Lung microvascular endothelial cell (primary cell): ENCODE measurements at places on chromosomes 6 and 20. TPM values are rescaled to one million over a fixed set of nuclear protein-coding genes. Genes with fewer than 3 reads are reported as not detected.

The ADGB gene
- total RNA-seq: not detected in 2 replicates

- no peak for DNase-seq
These were observed 17.0 kb upstream of the CD109 start for GRCh38 chr6:73679009-73679408.

GRCh38 chr20:16378122-16378521 lies 195.1 kb downstream of the KIF16B start:
- DNase-seq: no peak

DNA sequence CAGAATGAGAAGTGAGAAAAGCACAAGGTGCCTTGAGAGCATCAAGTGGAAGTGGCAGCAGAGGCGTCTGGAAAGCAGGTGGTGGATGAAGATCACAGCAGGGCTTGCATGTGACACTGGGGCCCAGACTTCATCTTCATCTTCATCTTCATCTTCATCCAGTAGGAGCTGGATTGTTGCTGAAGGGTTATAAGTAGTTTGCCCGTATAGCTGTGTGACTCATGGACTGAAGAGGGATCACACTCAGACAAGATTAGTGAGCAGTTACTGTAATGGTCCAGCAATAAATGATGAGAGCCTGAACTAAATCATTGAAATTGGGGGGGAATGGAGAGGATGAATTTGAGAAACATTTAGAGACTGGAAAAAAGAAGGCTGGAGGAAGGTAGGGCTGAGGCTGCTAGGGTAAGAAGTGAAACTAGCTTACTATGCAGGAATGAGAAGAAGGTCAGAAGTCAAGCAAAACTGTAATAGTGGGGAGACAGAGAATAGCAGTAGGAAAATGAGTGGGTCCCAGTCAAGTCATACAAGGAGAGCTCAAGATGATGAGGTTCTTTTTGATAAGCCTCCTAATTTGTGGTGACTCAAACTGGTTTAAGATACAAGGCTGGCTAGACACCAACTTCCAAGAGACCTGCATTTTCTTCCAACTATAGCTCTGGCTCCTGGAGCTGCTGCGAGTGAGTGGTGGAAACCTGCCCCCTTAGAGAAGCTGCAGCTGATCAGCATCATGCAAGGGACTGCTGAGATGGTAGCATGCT lies 92.3 kb upstream of the BEND6 start:
- no peak for DNase-seq

DNA sequence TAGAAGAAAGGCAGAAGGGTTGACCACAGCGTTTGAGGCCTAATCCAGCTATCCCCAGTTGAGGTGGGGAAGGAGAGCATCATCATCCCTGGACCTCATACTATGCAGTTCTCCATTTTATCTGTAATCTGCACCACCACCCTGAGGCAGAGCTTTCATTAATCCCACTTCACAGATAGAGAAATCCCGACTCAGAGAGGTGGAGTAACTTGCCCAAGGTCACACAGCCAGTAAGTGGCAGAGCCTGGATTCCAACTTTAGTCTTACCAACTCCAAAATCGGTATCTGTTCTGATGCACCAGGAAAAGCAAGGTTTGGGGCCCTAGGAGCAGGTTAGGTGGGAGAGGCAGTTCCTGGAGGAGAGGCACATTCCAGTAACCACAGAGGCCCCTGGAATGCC lies 6.7 kb downstream of the TMEM74B start:
- no peak for DNase-seq

- DNase-seq: no peak
These were observed 120.8 kb upstream of the TNFAIP3 start for GRCh38 chr6:137746264-137746663.

DNA sequence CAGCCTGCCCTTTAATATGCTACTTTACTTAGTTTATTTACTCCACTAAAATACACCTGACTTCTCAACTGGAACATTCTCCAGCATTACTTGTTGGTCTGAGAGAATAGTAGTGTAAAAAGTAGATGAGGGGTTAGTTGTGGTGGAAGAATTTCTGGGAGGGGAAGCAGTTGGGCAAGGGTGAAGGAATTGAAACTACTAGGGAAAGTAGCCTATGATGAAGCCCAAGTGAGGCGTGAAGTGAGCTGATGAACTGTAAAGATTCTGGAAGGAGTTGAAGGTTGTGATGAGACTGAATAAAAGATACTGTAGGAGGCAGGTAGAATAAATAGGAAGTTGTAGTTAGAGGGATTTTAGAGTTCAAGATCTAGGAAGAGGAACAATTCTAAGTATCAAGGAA lies 72.5 kb downstream of the ITCH start:
- DNase-seq: no peak

- peak; percentile 5 for DNase-seq
These were observed 36.4 kb upstream of the UTRN start for GRCh38 chr6:144248476-144249301.

DNA sequence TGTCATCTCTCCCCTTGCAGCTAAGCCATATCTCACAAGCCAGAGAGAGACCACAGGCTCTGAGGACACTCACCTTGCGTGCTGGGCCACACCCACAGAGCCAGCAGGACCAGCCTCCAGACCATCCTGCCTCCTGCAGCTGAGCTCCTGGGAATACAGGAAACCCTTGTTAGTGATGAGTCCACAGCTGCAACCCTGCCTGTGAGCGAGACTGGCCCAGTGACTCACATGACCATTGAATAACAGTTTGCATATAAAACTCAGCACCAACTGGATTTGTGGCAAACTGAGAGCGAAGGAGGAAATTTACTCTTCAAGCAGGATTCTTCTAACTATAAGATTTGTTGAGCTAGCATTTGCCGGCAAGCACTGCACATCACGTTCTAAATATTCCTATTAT lies 3.0 kb downstream of the THBS2 start:
- no peak for DNase-seq

DNA sequence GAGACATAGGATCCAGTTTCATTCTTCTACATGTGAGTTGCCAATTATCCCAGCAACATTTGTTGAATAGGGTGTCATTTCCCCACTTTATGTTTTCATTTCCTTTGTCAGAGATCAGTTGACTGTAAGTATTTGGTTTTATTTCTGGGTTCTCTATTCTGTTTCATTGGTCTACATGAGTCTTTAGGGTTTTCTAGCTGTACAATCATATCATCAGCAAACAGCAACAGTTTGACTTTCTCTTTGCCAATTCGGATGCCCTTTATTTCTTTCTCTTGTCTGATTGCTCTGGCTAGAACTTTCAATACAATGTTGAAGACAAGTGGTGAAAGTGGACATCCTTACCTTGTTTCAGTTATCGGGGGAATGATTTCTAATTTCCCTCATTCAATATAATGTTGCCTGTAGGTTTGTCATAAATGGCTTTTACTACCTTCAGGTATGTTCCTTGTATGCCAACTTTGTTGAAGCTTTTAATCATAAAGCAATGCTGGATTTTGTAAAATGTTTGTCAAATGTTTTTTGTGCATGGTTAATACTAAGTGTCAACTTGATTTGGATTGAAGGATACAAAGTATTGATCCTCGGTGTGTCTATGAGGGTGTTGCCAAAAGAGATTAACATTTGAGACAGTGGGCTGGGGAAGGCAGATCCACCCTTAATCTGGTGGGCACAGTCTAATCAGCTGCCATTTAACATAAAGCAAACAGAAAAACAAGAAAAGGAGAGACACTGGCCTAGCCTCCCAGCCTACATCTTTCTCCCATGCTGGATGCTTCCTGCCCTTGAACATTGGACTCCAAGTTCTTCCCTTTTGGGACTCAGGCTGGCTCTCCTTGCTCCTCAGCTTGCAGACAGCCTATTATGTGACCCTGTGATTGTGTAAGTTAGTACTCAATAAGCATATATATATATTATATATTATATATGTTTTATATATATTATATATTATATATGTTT lies 23.3 kb downstream of the MICA start:
- no peak for DNase-seq

DNA sequence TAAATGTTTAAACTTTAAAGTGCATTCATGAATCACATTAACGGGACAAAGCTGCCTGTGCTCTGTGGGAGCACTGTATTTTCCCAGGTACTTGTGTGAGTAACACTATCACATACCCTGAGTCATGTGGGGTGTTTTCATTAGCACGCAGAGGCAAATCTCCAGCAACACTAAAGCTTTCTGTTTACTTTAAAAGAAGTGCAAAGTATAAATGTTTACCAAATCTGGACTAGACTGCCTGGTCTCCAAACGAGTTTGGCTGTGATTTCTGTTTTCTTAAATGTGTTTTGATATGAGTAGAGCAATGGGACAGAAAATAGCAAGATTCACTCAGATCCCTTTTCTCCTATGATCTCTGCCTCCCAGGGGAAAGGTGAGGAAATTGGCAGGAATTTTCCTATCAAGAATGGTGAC lies 28.8 kb upstream of the RIPPLY2 start:
- DNase-seq: peak; percentile 11

- no peak for DNase-seq
These were observed 22.9 kb downstream of the HLA-DRA start for GRCh38 chr6:32462609-32463008.

DNA sequence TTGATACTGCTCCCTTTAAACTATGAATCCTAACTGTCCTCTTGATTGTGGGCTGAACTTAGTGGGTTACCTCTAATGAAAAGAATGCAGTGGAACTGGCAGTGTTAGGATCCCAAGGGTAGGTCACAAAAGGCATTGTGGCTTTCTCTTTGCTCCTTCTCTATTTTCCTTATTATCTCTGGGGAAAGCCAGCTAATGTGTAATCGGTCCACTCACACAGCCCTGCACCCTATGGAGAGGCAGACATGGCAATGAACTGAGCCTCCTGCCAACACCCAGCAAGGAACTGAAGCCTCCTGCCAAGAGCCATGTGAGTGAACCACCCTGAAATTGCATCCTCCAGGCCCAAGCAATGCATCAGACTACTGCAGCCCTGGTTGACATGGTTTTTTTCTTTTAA lies 24.6 kb upstream of the ZNF133 start:
- no peak for DNase-seq
